ENCODE measurements at places on chromosomes 16 and 17.

DNA sequence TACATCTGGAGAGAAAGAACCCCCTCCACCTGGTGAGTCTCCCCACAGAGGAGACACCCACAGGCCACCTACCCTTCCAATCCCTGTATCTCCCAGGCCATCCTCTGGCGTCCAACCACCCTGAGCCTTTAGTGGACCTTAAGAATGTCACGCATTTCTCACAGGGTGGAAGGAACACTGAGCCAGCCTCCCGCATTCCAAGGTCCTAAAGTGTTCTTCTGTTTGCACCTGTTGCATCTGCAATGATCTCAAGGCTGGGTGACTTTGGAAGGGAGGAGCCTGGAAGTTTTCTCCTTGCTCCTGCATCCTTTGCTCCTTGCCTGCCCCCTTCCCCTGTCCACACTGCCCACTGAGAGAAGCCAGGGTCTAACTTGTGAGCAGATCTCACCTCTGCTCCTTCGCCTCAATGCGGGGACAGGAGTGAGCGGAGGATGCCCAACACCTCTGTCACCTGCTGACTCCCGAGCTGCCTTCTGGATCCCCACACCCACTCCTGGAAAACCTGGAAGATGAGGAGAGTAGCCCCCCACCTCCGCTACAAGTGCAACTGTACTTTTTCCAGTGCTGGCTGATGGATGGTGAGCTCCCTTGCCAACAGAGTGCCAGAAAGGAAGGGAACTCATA, 3.7 kb downstream of the CHST5 start:
- DNase-seq = no peak

GRCh38 chr17:34581446-34582184, 2.2 kb downstream of the TMEM132E start:
- DNase-seq = no peak

DNA sequence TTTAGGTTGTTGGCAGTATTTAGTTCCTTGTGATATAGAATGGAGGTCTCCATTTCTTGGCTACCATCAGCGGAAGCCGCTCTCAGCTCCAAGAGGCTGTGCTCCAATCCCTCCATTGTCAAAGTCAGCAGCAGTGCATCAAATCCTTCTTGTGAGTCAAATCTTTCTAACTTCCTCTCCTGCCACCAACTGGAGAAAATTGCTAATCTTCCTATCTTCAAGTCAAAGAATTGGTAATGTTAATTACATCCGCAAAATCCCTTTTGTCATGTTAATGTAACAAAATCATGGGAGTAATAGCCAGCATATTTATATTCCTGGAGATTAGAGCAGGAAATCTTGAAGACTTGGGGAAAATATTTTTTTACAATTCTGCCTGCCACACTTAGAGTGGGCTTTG, 436.4 kb upstream of the DYNLRB2 start:
- DNase-seq = no peak

DNA sequence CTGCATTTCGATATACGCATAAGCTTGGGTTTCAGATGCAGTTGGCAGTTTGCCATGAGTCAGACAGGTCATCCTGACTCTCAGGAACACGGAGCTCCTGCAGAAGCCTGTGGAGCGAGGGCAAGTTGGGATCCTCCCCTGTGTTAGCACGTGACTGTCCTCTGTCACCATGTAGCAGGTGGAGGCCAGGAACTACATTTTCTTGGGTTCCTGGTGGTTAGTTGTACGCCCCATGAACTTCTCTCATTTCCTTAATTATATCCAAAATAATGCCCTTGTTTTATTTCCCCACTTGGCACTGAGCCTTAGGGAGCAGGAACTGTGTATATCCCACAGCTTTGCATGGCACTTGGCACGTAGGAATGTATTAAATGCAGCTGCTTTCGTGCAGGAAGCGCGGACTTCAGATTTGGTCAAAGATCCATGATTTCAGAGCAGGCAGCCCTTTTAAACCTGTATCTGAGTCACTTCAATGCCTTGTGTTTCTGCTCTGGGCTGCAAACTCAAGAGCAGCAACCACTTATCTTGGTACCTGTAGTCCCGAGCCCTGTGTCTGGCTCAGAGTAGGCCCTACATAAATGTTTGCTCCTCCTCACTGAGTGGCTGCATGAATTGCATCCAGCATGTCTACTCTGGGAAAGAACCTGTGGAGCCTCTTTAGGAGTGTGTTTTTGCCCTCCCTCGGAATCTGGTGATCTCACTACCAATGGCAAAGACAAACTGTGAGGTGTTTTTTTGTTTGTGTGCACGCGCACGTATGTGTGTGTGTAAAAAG, 428.4 kb downstream of the MAF start:
- no peak for DNase-seq

- DNase-seq = no peak
These were observed 23.0 kb upstream of the GNA13 start for GRCh38 chr17:65079489-65079900.

DNA sequence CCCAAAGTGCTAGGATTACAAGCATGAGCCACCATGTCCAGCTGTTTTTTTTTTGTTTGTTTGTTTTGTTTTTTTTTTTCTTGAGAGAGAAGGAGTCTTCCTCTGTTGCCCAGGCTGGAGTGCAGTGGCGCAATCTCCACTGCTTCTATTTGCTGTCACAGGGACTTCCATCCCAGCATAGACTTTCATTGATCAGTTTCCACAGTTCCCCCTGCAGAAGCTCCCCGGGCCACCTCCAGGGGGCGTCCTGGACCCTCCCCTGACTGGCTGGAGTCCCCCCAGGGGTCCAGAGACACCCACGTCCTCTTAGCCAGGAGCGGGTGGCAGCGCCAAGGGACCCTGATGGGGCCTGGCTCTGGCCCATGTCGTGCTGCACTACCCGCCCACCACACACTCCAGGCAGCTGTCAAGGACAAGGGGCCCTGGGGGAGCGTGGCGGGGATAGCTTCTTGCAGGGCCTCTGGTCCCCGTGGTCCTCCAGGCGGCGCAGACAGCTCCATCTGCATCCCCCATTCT, 3.1 kb upstream of the NPW start:
- no peak for DNase-seq

DNA sequence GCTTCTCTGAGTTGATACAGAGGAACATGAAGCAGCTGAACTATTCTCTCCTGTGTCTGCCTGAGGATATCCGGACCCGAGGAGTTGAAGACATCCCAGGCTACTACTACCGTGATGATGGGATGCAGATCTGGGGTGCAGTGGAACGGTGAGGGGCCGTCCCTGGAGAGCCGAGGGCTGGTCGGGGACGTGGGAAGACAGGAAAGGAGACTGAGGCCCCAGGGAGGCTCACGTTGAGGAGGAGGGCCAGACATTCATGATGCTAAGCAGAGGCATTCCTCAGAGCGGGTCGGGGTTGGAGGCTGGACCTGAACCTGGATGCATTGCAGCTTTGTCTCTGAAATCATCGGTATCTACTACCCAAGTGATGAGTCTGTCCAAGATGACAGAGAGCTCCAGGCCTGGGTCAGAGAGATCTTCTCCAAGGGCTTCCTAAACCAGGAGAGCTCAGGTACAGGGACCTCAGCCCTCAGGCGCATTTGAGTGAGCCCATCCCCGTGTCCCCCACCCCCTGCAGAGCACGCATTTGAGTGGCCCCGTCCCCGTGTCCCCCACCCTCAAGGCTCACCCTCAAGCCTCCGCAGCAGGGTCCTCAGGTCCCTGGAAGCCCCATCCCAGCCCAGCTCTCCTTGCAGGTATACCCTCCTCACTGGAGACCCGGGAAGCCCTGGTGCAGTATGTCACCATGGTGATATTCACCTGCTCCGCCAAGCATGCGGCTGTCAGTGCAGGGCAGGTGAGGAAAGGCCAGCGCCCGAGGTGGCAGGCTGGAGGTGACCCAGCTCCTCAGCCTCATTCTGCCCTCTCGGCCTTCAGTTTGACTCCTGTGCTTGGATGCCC, 8.3 kb downstream of the ALOX15B start:
- no peak for DNase-seq

GRCh38 chr16:85982563-85982939, 83.6 kb downstream of the IRF8 start:
- DNase-seq = no peak

GRCh38 chr17:29624586-29624985, 1.9 kb upstream of the CORO6 start:
- DNase-seq = no peak

DNA sequence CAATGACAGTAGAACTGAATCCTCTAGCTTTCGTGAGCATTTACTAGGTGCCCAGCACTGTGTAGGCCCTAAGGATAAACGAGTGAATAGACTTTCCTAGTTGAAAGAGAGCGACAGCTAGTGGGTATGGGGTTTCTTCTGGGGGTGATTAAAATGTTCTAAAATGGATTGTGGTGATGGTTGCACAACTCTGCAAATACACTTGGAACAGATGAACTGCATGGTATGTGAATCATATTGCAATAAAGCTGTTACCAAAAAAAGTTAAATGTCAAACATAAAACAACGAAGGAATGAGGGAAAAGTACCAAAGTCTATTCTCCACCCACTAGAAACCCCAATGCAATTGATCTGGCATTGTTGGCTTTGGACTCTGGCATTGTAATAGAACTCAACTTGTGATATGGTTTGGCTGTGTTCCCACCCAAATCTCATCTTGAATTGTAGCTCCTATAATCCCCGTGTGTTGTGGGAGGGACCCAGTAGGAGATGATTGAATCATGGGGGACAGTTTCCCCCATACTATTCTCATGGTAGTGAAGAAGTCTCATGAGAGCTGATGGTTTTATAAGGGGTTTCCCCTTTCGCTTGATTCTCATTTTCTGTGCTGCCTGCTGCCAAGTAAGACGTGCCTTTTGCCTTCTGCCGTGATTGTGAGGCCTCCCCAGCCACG, 70.5 kb downstream of the MARF1 start:
- no peak for DNase-seq

GRCh38 chr17:61470530-61471136, 18.4 kb downstream of the TBX4 start:
- DNase-seq = no peak

DNA sequence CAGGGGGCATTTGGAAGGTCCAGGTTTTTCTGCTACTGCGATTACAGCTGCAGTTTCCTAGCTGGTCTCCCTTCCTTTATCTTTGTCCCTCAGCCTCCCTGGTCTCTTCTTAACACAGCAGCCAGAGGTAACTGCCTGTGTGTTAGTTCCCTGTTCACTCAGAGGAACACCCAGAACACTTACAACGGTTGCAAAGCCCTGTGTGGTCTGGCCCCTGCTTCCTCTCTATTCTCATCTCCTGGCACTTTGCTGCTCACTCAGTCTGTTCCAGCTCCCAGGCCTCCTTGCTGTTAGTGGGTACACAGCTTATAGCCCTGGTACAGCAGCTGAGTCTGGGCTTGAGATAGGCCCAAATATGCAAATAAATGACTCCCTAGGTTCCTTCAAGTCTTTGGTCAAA, 16.4 kb downstream of the NTN1 start:
- DNase-seq = no peak

- no peak for DNase-seq
These were observed 591.1 kb upstream of the C16orf82 start for GRCh38 chr16:26475596-26475995.

DNA sequence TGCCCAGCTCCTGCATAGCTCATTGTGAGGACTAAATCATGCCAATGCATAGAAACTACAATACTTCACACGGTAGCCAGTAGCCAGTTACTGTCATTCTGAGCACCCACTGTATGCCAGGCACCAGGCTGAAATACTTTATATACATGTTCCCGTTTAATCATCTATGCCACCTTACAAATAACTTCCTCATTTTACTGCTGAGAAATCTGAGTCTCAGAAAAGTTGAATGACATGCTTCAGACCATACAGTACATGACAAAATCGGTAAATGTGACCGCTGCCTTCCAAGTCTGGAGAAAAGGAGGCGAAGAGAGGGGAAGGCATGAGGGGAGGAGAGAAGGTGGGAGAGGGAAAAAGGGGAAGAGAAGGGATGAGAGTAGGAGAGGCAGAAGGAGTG, 9.2 kb upstream of the TLCD3B start:
- no peak for DNase-seq

DNA sequence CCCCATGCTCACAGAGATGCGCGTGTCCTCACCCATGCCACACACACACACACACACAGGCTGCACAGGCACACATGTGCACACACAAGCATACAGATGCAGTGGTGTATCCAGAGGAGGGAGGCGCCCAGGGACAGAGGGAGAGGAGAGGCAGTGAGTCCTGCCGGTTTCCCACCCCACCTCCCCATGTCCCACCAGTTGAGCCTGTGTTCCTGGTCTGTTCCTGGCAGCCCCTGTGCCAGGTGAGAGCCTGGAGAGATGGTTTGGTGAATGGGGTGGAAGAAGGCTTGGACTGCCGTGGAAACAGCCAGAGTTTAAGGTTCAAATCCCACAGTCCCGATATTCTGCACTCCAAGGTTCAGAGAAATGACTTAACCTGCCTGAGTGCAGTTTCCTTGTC, 10.2 kb upstream of the FADS6 start:
- no peak for DNase-seq

DNA sequence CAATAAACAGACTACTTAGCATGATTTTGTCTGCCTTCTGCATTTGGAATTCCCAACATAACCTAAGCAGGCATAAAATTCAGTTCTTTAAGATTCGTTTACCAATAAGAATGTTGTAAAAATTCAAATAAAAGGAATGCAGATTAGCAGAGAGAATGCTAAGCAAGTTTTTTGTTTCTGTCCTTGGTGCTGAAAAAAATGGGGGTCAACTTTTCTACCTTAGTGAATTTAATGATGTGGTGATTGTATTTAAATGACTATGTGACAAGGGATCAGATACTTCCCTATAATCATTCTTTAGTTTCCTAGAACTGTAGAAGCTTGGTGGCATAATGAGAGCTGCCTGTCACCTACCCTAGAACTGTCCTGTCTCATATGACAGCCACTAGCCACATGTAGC, 159.5 kb downstream of the RBFOX1 start:
- no peak for DNase-seq

- DNase-seq = no peak
These were observed 3.0 kb downstream of the DLX4 start for GRCh38 chr17:49971848-49972485.

DNA sequence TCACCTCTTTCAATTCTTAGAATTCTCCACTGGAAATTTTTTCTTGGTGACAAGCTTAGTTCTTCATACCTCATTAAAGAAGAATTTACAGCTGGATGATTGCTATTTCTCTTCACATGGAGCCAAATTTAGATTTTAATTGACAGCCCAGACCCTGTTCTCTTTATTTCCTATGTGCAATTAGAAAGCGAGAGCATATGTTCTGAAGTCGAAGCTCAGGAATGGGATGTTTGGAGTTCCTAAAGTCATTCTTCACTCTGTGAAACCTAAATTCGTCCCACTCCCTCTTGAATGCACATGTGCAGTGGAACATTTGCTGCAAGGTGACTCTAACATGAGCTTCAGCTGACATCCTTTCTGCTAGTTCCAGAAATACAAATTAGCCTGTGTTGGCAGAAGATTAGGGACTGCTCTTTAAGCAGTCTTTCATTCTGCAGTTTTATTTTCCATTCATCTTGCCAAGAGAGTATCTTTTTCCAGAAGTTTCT, 129.3 kb upstream of the KCNJ16 start:
- no peak for DNase-seq

DNA sequence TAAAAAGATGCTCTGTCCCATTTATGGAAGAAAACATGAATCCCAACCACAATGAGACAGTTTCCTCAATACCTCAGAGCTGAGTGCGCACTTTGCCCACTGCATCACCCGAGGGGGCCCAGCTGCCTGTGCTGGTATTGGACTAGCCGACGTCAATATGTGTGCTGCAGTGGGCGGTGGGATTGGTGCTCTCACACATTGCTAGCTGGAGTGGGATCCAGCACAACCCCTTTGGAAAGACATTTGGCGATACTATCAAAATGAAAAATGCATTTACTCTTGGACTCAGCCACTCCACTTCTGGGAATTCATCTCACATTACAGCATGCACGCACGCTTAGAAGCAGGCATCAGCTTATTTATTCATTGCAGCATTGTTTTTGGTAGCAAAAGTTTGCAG, 289.2 kb upstream of the FOXF1 start:
- no peak for DNase-seq

- DNase-seq = no peak
These were observed 5.9 kb downstream of the BAIAP2 start for GRCh38 chr17:81040791-81041337.
